ENCODE measurements at places on chromosomes 1 and 21. TPM values are rescaled to one million over a fixed set of nuclear protein-coding genes. Genes with fewer than 3 reads are reported as not detected.

DNA sequence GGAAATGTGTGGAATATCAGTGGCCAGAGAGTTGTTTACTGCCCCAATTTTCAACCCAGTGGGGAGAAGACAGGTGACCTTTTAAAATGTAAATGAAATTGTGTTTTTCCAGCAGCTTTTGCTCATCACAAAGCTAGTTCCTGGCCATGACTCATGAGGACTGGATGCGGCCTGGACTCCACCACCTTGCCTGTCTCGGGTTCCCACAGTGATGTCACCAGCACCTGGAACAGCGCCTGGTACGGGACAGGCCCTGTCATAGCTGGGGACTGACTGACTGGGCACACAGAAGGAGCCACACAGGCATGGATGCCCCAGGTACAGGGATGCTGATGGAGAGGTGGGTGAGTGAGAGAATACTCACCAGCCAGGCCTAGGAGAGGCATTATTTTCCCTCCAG, 277.1 kb downstream of the AJAP1 start:
- no peak for DNase-seq

The RPL11 gene
- total RNA-seq, result 1,395 TPM

GRCh38 chr21:15732290-15732995, 2.7 kb downstream of the USP25 start:
- DNase-seq, result peak; percentile 85

DNA sequence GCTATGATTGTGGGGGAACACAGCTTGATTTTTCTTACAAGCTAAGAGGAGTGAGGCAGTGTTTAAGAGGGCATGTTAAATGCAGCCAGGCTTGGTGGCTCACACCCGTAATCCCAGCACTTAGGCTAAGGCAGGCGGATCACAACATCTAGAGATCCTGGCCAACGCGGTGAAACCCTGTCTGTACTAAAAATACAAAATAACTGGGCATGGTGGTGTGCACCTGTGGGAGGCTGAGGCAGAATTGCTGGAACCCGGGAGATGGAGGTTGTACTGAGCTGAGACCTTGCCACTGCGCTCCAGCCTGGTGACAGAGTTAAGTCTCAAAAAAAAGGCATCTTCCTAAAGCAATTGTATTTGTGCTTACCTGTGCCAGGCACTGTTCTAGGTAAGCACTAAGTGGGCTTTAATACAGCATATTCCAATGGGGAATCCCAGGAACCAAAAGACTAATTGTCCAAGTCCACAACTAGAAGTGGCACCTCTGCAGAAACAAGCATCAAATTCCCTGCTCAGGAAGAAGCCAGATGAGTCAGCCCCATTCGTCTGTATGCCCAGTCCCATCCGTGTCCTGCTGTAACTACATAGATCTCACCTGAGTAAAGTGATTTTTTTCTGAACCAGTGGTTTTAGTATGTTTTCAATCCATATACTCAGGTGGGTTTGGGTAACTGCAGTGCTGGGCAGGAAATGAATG, 4.6 kb downstream of the RCC1 start:
- no peak for DNase-seq

The FCRL2 gene
- 0.17 TPM for total RNA-seq

The NPHS2 gene
- total RNA-seq, result not detected

- DNase-seq, result no peak
These were observed 69.9 kb upstream of the ZC3H11B start for GRCh38 chr1:219682788-219683187.

GRCh38 chr1:156412653-156413321, 43.8 kb downstream of the RHBG start:
- DNase-seq, result no peak

DNA sequence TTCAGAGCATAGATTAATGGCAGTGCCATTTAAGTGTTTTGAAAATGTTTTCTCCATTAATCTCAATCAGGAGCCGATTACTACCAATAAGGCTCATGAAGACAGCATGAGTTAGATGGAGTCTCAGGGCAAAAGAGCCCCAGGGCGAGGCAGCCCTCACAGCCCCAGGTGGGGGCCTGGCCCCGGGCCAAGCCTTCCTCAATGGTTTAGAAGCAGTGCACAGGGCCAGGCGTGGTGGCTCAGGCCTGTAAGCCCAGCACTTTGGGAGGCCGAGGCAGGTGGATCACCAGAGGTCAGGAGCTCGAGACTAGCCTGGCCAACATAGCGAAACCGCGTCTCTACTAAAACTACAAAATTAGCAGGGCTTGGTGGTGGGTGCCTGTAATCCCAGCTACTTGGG, 348.1 kb upstream of the VAMP3 start:
- no peak for DNase-seq

The ERRFI1 gene
- total RNA-seq, result 5.8 TPM

DNA sequence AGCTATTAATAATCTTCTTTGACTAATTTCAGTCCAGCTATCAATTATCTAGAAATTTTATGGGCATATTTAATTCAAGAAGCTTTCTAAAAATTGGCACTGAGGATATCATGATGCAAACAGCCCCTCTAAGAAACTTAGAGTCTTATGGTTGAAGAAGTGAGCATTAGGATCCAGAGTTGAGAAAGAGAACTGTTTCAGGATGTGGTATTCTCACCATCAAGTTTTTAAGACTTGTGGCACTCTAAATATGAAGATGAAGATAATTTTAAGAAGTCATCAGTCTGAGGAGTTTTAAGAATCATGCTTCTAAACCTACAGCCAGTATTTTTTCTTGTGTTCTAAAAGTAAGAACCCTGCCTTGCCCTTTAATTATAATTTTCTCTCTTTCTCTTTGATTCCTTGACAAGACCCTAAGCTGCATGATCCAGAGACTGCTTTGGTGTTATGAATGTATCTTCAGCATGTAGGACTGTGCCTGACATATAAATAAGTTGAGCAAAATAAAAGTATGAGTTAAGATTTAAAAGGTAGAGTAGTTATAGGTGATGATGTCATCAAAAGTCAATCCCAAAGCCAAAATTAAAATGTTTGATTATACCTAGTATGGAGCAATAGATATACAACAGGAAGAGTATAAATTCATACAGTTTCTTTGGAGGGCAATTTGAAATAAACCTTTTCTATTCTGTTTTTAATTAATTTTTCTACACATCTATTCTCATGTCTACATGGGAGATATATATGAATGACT, 39.1 kb downstream of the RPS6KC1 start:
- DNase-seq, result no peak
